SK-N-DZ (cell line): ENCODE measurements at places on chromosomes 1 and 21.
A peak's percentile ranks its signal among the peaks of the same experiment; 100 is the strongest.

DNA sequence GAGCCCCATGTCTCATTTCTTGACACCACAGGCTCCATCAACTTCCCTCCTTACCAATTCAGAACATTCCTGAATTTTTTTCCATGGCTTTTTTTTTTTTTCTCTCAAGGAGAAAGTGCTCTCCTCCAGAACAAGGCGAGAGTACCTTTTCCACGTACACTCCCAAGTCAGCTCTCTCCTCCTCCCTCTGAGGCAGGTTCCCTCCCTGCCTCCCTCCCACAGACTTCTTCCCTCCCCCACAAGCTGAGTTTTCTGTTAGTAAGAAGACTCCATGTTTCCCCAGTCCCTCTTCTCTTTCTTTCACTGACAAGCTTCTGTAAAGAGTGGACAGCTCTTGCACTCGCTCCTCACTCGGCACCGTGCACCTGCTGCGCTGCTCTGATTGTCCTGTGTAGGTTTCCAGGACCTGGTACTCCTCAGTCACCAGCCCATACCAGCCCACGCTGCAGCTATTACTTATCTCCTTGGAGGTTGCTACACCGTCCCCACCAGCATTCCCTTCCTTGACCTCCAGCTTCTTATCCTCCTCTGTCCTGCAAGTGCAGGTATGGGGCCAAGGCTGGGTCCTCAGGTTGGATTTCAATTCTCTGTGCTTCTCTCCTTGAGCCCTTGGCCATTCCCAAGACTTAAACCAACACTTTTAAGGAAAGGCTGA is 3.8 kb downstream of the TRAF5 start:
- no peak for DNase-seq

GRCh38 chr1:153560771-153561465 is 4.7 kb downstream of the S100A2 start:
- DNase-seq, result no peak

- peak; percentile 39 for DNase-seq
These were observed 49.6 kb upstream of the GOLT1A start for GRCh38 chr1:204263254-204263910.

- no peak for DNase-seq
These were observed 28.5 kb downstream of the KCND3 start for GRCh38 chr1:111961016-111961415.

- DNase-seq, result peak; percentile 18
These were observed 94.7 kb downstream of the PPIAL4G start for GRCh38 chr1:148388260-148389026.

- DNase-seq, result no peak
These were observed 67.1 kb downstream of the LHX9 start for GRCh38 chr1:197984289-197984688.

GRCh38 chr1:23216771-23217420 is 406 bp downstream of the HTR1D start:
- no peak for DNase-seq

- no peak for DNase-seq
These were observed 37.5 kb upstream of the PLA2G2C start for GRCh38 chr1:20223551-20224419.

- peak; percentile 39 for DNase-seq
These were observed 53.7 kb downstream of the KCNJ6 start for GRCh38 chr21:37862536-37862935.

- DNase-seq, result no peak
These were observed 235.5 kb upstream of the SGIP1 start for GRCh38 chr1:66298464-66298863.

DNA sequence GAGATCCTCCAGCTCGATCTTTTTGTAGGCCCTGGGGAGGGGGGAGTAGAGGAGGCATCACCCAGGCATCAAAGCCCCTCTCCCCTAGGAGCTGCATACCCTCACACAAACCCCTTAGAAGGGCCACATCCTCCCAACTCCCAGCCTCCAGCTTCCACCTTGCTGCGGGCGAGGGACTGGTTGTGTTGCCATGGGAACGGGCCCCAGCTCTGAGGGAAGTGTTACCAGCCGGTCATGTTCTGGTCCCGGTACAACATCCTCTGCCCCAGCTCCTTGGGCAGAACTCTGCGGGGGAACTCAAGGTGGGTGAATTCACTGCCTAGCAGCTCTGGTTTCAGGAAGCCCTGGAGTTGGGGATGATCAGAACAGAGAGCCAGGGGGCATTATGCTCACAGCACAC is 4.1 kb downstream of the PPM1J start:
- DNase-seq, result no peak

GRCh38 chr1:54582566-54583306 is 34.7 kb downstream of the ACOT11 start:
- peak; percentile 24 for DNase-seq
